ENCODE measurements at places on chromosomes 13 and 19.
A peak's percentile ranks its signal among the peaks of the same experiment; 100 is the strongest.

DNA sequence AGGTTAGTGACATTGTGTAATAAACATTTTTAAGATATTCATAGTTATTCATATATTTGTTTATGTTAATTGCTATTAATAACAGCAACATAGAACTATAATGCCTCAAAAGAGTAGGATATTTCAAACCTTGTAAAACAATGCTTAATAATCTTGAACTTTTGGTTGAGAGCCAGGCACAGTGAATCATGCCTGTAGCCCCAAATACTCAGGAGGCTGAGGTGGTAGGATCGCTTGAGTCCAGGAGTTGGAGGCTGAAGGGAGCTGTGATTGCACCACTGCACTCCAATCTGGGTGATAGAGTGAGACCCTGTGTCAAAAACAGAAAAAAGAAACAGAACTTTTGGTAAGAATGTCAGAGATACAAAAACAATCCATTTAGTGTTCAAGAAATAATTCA is 213.9 kb upstream of the SLITRK1 start:
- DNase-seq: no peak

DNA sequence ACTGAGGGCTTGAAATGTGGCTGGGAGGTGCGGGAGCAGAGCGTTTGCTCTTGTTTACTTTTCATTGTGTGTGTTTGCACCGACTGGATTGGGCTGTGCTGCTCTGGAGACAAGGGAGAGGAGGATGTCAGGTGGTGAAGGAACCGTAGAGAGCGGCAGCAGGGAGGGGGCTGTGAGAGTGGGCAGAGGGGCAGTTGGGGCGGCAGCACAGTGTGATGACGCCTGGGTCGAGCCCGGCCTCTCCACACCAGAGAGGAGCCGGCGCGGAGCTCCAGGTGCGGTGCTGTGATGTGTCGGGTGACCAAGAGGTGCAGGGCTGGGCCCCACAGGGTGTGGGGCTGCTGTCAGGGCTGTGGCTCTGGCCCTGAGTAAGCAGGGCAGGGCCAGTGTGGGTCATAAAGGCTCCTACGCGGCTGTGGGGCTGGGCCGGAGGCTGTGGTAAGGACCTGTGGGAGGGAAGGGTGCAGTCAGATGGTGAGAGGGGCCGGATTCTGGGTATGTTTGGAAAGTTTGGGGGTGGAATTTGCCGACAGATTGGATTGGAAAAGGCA is 10.5 kb downstream of the NAXD start:
- DNase-seq: no peak

DNA sequence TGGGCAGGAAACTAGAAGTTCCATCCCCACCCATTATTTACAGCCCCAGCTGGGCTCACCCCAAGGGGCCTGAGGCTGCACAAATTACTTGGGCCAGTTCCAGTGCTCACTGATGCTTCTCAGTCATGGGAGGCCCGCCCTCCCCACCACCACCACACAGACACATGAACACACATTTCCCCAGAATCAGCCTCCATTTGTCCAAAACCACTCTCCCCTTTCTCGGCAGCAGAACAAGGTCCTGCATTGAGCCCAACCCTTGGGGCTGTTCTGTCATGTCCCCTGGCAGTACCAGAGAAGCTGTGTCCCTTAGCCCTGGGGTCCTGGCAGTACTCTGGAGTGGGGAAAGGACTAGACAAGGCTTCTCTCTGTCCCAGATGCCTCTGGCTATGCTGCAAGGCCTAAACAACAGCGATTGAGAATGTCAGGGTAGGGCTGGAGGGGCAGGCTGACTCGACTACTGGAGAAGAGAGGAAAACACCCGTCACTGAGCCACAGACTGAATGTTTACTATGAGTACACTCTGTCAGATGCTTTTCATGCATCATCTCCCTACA is 21.8 kb downstream of the SAMD4B start:
- no peak for DNase-seq

DNA sequence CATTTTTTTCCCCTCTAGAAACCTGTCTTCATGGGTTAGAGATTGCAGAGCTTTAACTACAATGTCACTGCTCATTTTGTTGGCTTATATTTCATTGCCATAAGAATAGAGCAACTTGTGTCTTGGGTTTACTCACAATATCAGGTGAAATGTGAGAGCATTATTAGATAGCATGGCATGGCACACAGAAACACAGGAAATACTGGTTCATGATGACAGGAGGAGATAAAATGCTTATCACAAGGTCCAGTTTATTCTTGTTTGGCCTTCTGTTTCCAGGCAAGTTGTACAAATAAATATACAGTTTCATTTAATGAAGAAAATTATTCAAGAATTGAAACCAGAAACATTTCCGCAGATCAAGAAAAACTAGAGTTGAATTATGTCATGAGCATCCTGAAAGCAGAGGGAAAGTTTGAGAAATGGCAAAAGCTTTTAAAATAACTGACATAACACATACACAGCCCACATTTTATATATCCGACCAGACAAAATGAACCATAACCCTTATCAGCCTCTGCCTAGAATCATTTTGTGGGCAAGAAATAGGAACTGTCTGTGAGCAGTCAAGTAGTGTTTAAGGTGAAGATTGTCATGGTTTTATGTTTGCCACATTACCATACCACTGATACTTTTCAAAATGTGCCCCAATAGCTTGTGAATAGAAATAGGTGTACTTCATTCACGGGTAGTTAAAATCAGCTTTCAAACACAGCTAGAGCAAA is 297.9 kb upstream of the ARGLU1 start:
- no peak for DNase-seq

- DNase-seq: no peak
Measured at GRCh38 chr13:63693696-63694095, 2278.0 kb upstream of the PCDH20 start.

GRCh38 chr13:93098972-93099371 is 127.6 kb upstream of the GPC6 start:
- no peak for DNase-seq

- no peak for DNase-seq
Measured at GRCh38 chr19:57566396-57567265, 7.0 kb upstream of the ZNF550 start.

- DNase-seq: no peak
Measured at GRCh38 chr13:26459276-26460131, 98.0 kb upstream of the WASF3 start.

- no peak for DNase-seq
Measured at GRCh38 chr13:51158365-51158764, 47.3 kb upstream of the C13orf42 start.

- no peak for DNase-seq
Measured at GRCh38 chr13:34886987-34887386, 55.1 kb upstream of the NBEA start.

DNA sequence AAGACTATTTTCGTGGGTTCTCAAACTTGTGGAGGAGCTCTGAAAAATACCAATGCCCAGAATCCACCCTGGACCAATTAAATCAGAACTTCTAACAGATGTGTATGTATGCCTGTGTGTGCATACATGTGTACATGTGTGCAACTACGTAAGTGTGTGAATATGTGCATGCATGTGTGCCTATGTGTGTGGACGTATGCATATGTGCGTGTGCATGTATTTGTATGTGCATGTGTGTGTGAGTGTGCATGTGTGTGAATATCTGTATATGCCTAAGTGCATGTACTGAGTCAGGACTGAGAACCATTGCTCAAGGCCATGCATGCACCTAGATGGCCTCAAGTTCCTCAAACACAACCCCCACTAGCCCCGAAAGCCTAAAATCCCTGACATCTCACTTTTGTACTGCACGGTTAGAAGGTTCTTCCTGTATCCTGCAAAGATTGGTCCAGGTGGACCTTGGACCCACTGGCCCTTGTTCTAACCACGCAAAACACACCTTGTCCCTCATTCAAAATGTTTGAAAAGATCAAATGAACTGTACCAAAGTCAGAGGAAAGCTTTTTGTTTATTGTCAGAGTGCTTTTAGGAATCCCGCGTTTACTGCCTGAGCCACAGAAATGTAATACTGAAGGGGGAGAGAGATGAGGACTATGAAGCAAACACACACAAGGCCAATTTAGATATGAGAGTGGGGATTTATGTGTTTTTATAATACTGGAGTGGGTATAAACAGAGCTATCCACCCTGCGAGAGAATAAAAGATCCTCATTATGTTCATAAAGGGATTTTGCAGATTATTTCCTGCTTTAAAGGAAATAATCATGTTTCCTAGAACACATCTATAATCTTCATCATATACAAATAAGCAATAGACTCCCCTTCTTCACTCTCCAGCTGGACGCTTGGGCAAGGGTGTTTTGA is 39.1 kb downstream of the LATS2 start:
- peak; percentile 78 for DNase-seq

- no peak for DNase-seq
Measured at GRCh38 chr13:27228131-27228530, 23.2 kb upstream of the RPL21 start.

- DNase-seq: peak; percentile 62
Measured at GRCh38 chr19:49983645-49984229, 22.8 kb upstream of the SIGLEC11 start.

GRCh38 chr19:23437901-23438300 is 42.6 kb upstream of the ZNF91 start:
- no peak for DNase-seq

DNA sequence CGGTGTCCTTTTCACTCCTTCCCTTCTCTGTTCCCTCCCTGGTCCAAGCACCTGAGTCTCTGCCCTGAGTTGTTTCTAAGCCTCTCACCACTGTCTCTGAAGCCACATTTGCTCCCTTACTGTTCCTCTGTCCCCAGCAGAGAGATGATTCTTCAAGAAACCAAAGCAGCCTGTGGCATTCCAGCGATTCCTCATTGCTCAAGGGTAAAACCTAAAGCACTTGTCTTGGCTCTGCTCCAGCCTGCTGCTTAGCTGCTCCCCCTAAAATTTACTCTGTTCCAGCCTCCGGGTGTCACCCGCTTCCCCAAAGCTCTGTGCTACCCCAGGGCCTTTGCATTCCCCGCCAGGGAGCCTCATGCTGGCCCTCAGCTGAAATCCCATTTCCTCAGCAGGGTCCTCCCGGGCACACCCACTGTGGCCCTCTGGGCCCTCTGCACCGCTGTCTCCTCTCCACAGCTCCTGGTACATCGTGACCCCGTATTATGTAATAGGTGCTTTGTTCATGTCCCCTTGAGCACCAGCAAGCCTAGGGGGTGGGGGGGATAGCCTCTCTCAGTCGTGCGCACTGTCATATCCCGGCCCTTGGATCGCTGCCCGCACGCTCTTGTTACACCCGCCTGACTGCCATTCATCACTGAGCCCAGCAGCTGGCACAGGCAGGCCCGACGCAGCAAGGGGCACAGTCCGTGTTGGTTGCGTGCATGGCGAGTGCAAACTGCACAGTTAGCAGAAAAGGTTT is 15.8 kb downstream of the TECR start:
- DNase-seq: peak; percentile 93

- no peak for DNase-seq
Measured at GRCh38 chr13:51551416-51551815, 32.8 kb upstream of the WDFY2 start.

- no peak for DNase-seq
Measured at GRCh38 chr19:38974624-38975213, 823 bp downstream of the FBXO17 start.

DNA sequence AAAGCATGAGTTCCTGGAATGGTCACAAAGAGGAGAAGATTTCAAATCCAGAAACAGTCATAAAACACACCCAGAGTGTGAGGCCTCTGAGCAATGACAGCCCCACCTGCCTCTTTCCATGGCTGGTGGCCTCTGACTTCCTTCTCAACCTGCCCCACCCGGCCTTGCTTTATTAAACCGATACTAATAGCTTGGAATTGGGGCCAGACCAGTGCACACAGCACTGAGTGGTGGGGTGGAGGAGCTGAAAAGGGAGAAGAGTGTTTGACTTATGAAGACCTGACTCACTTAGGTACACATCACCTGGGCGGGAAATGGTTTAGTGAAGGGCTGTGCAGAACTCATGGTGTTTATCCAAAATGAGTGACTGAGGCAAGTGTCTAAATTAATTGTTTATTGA is 20.7 kb upstream of the CEACAM6 start:
- DNase-seq: no peak

- DNase-seq: peak; percentile 63
Measured at GRCh38 chr19:45771311-45771933, 2.4 kb upstream of the SIX5 start.

GRCh38 chr13:50955241-50955640 is 45.6 kb downstream of the RNASEH2B start:
- no peak for DNase-seq

GRCh38 chr13:101979825-101980224 is 422.0 kb downstream of the FGF14 start:
- DNase-seq: no peak

DNA sequence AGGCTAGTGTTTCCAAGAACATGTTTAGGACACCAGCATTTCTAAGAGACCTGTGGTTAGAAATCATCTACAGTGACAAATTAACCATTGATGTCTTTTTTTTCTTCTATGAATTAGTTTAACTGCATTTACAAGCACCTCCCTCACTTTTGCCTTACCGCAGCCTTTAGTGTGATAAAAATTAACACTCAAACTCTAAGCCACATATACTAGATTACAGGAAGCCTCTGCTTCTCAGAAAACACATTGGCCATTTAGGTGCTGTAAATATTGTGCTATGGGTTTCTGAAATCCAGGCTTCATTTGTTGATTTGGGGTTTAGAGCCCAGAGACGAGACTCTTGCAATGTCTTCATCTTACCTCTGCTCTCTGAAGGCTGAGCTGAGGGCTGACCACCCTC is 34.6 kb upstream of the OLFM4 start:
- no peak for DNase-seq

DNA sequence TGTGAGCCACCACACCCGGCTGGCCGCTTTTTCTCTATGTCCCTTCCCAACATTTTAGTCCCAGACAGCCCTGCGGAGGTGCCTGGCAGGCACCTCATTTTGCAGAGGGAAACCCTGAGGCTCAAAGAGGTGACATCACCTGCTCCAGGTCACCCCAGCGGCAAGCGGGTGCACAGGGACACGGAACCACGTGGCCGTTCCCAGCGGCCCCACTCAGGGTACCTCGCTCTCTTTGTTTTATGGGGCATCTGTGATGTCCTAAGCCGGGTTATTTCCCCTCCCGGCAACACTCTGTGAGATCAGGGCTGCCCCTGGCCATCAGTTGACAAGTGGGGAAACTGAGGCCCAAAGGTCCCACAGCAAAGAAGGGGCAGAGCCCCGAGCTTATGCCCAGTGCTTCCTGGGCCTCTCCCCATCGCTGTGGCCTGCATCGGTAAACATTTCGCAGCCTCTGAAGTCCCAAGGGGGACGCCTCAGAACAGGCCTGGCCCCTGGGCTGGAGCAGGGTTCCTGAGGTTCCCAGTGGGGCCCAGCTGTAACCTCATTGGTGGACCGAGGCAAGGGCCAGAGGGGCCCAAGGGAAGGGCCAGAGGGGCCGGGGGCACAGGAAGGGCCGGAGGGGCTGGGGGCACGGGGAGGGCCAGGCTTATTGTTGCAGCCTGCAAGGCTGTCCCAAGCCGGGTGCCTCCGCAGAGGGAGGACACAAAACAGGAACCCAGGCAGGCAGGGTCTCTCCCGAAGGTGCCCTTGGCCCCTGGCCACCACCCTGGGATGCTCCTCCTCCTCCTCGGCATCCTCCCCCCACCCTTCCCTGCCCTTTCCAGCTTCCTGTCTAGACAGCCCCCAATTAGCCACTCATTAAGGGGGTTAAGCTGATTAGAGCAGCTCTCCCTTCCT is 39.0 kb downstream of the SMIM24 start:
- no peak for DNase-seq

DNA sequence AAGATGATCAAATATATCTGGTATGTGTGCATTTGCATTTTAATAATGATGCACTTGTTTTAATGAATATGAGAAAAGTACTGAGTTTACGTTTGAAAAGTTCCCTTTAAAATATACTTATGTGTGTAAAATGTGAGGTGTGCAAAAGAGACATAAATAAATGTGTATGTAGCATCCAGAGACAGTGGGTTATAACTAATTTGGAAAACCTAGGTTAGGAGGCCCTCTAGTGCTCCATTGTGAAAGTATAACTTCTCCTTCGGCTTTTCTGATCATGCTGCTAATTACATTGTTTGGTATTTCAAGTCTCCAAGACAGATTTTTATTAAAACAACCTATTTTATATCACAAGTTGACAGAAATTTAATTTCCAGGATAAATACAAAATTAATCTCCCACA is 30.1 kb downstream of the SCEL start:
- no peak for DNase-seq
